ENCODE measurements at places on chromosomes 12 and 14.

DNA sequence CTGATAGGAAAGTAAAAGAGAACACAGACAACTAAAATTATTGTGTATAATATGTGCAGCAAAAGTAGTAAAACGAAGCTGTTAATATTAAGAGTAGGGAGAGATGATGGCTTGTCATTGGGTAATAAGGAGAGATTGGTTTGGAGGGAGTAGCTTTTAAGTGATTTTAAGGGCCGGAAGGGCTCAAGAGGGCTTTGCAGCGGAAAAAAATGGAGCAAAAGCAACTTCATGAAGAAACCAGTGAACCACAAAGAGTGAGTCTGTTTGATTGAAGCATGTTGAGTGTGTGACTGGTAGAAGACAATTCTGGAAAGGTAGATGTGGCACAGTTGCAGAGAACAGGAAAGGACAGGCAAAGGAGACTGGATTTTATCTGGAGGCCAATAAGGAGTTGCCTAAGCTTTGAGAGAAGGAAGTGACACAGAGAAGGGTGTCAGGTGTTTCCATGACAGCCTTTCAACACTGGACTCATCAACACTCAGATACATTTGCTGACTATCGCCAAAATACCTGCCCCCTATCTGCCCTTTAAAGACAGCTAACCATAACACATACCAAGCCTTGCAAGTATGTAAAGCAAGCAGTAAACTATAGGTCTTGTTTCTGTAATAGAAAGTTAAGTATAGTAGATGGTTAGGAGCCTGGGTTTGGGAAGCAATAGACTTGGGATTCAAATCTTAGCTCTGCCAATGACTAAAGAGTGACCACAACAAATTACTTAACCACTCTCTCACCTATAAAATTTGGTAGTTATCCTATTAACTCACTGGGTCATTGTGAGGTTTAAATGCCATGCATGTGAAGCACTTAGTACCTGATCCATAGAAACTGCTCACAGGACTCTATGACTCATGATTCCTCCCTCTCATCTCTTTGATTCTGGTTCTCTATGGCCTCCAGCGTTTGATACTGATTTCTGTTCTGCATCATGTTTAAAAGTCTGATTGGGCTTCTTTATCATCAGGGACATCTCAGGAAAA lies 117.3 kb upstream of the LMNTD1 start:
- no peak for DNase-seq

GRCh38 chr12:91065396-91065795 lies 7.6 kb upstream of the KERA start:
- DNase-seq = no peak

- no peak for DNase-seq
Measured at GRCh38 chr14:80356413-80356812, 145.1 kb upstream of the DIO2 start.

DNA sequence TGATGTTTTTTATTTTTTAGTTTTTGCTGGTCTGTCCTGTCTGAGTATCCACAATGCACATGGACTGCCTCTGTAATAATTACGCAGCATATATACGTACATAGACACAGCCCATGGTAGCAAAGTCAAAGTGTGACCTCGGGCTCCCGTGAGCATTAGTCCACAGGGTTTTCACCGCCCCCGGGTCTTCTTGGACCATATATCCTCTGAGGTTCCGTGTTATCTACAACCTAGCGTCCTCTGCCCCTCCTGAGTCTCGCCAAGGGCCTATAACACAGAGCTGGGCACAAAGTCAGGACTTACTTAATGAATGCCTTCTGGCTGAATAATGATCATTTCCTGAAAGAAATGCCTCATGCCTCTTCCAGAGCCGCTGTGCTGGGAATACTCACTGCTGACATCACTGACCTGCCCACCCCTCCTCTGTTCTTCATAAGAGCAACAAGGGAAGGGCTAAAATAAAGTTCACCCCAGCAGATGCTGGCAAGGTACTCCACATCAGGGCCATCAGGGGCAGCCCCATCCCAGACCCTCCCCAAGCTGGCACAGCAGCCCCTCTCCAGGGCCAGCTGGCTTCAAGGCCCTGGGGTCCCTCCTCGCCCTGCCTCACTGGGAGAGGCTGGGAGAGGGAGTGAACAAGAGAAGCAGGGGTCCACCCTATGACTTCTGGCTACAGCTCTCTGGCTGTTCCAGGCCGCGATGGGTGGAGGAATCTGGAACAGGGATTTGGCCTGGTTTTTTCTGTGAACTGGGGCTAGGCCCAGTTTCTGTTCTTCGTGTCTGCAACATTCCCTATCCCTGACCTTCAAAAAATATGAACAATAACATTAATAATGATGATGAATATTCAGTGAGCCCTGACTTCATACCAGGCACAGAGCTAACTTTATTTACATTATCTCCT lies 7.9 kb downstream of the HDAC7 start:
- no peak for DNase-seq

Data from cortex of kidney (tissue), 1 donor.